SK-N-SH treated with all-trans-retinoic acid at 6 μM for 48 hours (cell line): ENCODE measurements at places on chromosomes 12 and 14.

DNA sequence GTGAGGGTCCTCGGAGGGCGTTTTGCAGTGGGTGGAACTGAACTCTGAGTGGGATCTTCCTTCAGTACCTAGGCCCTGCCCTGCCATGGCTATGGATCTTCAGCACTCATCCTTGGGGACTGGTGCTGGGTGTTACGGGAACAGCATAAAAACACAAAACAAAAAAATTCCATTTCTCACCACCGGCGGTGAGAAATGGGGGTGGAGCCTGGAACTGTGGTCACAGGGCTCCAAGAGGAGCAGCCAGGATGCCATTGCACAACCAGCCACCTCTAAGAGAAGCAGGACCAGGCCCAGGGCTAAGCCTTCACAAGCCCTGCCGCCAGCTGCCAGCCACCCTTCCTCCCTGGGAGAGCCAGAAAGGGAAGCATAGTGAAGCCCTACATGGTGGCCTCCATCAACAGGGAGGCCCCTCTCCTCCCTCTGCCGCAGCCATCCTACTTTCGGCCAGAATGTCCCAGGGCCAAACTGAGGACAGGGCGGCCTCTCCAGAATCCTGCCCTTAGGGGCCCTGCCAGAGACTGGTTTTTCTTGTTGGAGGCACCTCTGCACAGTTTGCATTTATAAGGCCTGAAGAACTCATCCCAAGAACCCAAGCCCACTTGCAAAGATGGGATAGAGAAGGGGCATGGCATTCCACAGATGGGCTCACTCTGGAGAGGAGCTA lies 76.5 kb downstream of the VCPKMT start:
- no peak for ATAC-seq

- ATAC-seq = peak; percentile 15; the same call in 2 of the 3 replicates
Measured at GRCh38 chr12:65845751-65846537, 21.7 kb downstream of the HMGA2 start.

DNA sequence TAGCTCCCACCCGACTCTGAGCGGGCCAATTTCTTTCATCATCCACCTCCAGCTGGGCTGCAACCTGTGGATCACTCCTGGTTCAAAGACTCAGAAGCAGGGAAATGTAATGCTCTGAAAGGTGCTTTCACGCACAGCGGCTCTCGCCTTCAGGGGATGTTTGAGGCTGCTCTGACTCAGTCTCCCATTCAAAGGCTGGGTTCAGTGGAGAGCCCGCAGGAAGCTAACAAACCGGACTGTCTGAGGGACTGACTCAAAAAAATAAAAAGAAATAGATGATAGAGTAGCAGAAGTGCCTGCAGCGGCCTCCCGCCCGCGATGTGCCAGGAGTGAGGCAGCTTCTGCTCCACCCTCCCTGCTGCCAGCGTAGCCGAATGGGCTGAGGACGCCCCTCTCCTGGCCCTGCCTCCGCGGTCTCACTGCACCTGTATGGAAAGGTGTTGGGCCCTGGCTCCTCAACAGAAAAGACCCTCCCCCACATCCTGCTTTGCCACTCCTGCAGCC lies 98.0 kb downstream of the GCH1 start:
- no peak for ATAC-seq

GRCh38 chr12:112861284-112861683 lies 45.5 kb upstream of the OAS1 start:
- no peak for ATAC-seq

GRCh38 chr12:95922231-95922630 lies 20.2 kb downstream of the CCDC38 start:
- no peak for ATAC-seq

DNA sequence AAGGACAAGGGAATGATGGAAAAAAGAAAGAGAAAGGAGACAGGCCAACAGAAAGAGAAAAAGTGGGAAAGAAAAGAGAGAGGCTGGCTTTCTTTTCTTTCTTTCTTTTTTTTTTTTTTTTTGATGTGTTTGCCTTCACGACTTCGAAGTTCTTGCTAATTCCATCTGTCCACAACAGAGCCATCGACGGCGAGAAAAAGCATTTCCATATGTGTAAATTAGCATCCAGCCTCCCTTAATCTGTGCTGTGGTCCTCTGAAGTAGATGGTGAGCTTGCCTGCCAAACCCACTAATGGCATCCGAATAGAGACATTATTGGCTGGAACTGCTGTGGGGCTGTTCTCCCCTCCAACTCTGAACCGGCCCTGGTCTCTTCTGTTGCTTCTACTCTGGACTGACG lies 997.4 kb downstream of the BCL11B start:
- ATAC-seq = no peak

DNA sequence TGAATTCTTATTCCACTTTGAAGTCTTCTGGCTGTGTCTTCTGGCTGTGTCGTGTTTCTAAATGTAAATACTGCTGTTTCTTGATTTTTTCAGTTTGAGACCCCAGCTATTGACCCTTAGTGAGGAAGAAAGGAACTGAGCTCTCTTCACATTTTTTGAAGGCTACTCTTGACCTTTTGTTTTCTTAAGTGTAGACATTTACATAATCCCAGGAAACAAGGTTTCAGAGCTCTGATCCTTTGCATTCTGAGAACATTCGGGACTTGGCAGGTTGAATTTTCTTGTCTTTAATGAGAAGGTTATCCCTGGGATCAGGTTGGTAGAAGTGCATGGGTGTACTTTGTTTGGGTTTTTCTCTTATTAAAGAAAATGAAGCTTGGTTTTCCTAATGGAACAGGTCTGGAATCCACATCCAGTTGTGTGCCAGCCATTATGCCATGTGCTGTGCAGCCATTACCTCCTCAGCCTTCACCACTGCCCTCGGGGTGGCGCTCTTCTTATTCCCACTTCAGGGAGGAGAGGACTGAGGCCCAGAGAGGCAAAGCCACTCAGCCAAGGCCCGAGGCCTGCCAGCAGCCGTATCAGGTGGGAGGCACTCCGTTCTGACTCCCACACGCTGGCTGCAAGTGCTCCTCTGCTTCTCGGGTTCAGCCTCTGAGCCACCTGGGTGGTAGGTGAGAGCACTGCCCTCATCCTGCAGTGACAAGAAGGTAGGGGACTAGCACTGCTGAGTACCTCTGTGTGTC lies 120.9 kb downstream of the BEGAIN start:
- no peak for ATAC-seq

DNA sequence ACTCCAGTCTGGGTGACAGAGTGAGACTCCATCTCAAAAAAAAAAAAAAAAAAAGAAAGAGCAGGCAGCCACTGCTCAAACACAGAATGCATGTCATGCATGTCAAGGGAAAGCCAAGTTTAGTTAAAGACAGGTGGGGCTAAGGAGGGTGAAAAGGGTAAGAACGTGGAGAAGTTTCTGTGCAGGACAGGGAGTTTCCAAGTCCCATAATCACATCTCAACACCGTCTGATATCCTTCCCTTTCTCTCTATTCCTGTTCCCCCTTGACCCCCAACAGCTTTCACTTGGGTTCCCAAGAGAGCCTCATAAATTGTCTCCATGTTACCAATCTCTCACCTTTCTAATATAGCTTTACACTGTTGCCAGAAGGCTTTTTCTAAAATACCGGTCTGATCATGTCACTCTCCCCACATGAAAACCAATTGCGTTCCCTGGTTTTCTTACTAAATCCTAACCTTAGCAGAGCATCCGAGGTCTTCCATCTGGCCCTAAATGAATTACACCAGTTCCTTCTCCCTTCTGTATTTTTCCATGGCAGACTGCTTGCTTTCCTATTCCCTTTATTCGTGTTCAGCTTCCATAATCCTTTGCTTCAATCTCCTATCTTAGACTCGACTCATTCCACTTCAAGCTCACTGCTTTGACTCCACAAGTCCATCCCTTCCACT lies 37.0 kb downstream of the LIMA1 start:
- peak; percentile 7 for ATAC-seq

GRCh38 chr14:54562334-54562733 lies 4.6 kb upstream of the SAMD4A start:
- no peak; the same call in 2 of the 3 replicates for ATAC-seq

- ATAC-seq = no peak
Measured at GRCh38 chr14:101603096-101603495, 41.8 kb downstream of the DIO3 start.

- ATAC-seq = no peak
Measured at GRCh38 chr14:84874436-84874835, 655.5 kb upstream of the FLRT2 start.

GRCh38 chr14:28784096-28785048 lies 17.8 kb downstream of the FOXG1 start:
- no peak for ATAC-seq

- ATAC-seq = no peak
Measured at GRCh38 chr14:72462056-72462455, 431.8 kb downstream of the DPF3 start.

DNA sequence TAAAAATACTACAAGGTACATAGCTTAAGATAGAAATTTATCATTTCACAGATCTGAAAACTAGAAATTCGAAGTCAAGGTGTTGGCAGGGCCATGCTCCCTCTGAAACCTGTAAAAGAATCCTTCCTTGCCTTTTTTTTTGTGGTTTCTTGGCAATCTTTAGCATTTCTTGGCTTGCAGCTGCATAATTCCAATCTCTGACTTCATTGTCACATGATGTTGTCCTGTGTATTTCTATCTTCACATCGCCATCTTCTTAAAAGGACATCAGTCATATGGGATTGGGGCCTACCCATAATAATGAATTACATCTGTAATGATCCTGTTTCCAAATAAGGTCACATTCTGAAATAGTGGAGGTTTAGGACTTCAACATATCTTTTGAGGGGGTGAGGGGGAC lies 250.4 kb downstream of the TMTC2 start:
- ATAC-seq = no peak

GRCh38 chr14:64680714-64681065 lies 23.5 kb upstream of the PLEKHG3 start:
- no peak for ATAC-seq

GRCh38 chr14:34331728-34332623 lies 130.1 kb downstream of the SPTSSA start:
- peak; percentile 96 for ATAC-seq

DNA sequence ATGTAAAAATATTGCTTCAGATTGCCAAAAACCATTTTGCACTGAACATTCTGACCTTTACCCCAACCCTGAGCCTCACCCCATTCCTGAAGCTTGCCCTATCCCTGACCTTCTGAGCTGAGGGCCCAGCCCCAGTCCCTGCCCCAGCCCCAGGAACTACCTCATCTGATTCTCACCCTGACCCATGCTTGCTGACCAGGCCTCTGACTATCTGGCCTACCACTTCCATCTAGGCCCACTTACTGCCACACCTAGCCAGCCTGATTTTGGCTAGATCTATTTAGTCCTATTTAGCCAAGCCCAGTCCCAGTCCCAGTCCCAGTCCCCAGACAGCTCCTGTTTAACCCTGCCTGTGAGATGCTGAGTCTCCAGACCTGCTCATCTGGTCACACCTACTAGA lies 33.6 kb downstream of the OR10P1 start:
- ATAC-seq = no peak

DNA sequence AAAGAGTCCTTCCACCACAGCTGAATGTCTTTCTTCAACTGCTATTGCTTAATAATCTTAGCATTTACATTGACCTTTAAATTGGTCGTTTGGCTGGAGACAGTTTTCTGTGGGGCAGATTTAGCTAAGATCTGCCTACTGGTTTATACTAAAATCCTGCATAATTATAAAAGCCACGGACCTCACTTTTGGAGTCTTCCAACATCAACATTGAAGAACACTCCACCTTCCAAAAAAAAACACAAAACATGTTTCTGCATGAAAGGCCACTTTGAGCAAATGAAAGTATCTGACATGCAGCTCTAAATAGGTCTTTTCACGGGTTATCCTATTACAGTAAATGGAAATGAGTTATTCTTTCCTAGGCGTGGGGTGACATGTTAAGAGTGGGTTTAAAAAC lies 57.0 kb upstream of the KRR1 start:
- ATAC-seq = no peak
